Stimulated activated CD8-positive, alpha-beta memory T cell treated with anti-CD3 and anti-CD28 coated beads, Interleukin-12 subunit alpha, Interleukin-12 subunit beta, amount 100 ng/mL, for 1 hour (primary cell): ENCODE measurements at places on chromosomes 4 and X.

DNA sequence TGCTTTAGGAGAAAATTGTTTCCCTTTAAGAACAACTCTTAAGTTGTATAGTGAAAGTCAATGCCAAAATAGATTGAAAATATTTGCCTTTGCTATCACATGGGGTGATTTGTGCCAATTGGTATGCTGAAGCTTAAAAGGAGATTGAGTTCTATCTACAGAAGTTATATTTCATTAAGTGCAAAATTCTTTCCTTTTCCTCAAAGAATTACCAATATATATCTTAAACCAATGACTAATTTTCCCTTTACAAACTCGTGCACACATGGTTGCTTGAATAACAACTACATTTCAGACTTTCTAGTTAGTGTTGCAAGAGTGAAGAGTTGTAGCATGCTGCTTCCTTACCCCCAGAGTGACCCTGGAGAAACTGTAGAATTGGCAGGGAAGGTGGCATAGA lies 990.0 kb upstream of the PABPC4L start:
- DNase-seq: no peak

DNA sequence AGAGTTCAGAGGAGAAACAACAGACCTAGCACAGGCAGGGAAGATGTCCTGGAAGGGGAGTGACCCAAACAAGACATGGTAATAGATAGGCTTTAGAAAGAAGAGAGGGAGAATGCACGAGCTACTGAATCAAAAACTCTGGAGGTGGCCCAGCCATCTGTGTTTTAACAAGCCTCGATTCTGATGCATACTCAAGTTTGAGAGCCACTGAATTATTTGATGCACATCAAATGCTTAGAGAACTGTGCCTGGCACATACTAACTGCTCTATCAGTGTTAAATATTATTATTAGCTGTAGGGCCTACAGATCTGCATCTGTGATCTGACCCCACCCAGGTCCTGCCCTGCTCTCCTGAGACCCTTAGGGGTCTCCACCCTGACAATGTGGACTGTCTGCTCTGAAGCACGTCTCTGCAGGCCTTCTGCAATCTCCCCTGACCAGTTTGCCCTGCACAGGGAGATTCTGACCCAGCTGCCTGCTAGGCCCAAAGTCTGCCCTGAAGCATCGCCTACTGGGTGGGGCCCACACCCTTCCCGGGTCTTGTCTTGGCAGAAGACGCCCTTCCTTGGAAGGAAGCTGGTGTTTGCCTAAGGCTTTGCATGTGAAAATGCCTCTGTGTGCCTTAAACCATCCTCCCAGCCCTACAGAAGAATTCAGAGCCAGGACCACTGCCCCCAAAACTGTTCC lies 201.5 kb upstream of the KLF3 start:
- no peak for DNase-seq

GRCh38 chr4:15587649-15588048 lies 67.5 kb downstream of the FBXL5 start:
- DNase-seq: no peak

DNA sequence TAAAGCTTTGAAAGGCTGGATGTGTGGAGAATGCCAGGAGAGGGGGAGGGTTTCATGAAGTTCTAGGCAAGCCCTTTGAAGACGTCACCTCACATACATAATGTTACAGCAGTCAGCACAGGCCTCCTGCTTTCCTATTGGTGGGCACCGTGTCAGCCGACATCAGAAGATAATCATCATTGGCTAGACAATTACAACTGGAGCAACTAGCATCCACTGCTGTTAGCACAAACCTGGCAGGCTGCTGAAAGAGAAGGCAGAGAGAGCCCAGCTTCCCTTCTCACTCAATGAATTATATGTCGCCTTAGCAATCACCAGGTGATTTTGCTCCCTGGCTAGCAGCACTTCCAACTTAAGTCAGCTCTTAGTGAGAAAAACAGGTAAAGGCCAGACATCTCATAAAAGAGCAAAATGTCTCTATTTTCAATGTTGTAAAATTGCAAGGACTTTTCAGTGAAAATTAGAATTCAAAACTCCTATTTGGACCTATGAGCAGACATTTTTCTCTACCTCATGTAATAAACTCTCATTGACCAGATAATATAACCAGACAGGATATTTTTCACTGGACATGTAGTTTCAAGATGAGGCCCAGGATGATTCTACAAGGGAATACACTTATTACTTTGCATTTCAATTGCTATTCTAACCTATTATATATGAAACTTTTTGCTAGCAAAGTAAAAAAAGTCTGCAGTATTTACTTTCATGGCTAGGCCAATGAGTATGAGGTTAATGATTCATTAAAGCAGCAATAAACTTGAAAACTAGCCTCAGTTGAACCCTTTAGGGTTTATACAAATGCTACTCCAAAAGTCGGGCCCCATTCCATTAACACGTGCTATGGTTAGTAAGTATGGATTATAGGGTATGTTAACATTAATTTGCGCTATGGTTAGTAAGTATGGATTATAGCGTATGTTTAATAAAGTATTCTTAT lies 4.3 kb downstream of the ELOVL6 start:
- peak; percentile 53 for DNase-seq

GRCh38 chrX:57565198-57565597 lies 26.6 kb upstream of the ZXDB start:
- DNase-seq: no peak

DNA sequence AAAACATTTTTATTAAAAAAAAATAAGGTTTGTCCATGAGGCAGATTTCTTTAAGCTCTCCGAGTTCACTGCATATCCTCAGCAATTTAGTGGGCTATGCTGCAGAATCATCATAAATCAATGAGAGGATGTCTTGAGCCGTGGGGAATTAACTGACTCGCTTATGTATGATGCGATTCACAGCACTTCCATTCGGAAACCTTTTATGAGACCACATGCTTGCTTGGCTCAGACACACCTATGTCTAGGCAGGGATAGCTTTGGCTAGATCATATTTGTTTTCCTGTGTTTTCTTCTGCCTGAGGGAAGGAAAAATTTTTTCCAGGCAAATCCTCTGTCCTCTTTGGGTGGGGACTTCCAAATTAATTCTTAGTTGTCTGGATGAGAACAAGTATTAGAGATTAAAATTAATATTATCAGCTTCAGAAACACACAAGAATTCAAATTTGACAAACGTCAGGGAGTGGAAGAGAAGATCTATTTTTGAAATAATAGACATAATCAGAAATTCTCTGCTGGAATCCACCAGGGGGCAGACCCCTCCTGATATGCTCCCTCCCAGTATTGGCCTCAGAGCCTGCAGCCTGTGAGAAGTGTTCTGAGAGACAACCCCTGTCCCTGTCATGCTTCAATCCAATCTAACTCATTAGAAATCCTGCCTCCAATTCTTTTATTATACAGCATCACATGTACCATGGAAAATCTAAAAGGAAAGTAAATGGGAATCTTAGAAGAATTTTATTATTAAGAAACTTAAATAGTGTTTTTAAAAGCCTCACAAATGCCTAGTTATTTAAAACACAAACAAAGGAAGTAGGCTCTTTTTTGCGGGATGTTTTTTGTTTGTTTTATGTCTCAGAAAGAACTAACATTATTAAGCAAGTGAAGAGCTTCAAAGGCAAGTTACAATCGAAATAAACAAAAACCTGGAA lies 345.1 kb upstream of the TACR3 start:
- DNase-seq: no peak
